ENCODE measurements at places on chromosomes 12 and 14.

- no peak for DNase-seq
Measured at GRCh38 chr12:1855241-1855640, 34.9 kb downstream of the LRTM2 start.

GRCh38 chr14:58296726-58297125 is 1.6 kb upstream of the ARID4A start:
- no peak for DNase-seq

DNA sequence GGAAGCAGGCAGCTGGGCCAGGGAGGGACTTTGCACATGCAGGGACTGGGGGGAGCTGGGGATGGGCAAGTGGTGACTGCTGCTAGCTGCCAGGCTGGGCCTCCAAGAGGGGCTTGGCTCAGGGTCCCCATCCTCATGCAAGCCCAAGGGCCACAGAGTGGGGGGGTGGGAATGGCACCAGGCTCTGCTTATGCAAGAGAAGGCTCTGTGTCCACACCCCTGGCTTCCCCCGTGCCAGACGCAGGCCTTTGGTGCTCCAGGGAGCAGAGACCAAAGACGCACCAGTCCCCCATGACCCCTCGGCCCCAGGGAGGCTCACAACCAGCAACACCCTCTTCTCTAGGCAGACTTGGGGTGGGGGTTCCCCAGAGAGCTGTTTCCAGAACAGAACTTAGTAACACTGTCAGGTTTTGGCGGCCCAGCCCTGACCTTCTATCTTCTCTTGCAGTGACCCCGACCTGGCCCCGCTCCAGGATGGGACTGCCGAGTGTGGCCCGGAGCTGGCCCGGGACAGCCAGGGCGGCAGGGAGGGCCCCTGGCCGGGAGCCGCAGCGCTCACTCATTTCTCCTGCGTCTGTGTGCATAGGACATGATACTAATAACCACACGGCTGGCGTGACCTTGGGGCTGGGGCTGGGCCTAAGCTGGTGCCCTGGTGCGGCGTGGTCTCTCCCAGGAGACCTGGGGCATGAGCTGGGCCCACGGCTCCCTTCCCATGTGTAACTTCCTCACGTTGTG is 14.3 kb downstream of the XRCC3 start:
- DNase-seq = no peak

GRCh38 chr12:128557231-128557630 is 266.5 kb downstream of the SLC15A4 start:
- no peak for DNase-seq

GRCh38 chr14:32003585-32003984 is 73.5 kb upstream of the ARHGAP5 start:
- no peak for DNase-seq

- DNase-seq = no peak
Measured at GRCh38 chr12:116346741-116347140, 69.2 kb upstream of the MED13L start.

DNA sequence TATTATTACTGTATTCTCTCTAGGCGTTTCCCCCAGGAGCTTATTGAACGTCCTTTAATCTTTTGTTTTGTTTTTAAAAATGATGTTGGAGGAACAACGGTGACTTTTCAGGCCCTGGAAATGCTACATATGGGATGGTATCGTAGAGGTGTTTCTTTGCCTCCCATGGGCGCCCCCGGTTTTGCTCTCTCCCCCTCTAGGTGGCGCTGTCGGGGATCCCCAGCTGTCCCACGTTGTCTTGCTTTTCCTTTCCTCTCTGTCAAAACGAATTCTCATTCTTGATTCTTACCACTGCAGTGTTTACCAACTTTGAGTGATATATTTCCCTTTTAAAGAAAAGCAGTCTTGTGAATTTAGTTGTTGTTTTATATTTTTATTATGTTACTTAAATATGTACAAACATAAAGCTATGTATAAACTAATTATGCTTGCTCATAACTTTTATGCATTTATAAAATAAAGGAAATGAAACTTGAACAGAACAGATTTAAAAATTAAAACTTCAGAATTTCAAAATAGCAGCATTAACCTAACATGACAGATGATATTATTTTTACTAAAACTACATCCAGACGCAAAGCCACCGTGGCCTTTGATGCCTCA is 171.9 kb downstream of the RGS6 start:
- peak; percentile 4 for DNase-seq

DNA sequence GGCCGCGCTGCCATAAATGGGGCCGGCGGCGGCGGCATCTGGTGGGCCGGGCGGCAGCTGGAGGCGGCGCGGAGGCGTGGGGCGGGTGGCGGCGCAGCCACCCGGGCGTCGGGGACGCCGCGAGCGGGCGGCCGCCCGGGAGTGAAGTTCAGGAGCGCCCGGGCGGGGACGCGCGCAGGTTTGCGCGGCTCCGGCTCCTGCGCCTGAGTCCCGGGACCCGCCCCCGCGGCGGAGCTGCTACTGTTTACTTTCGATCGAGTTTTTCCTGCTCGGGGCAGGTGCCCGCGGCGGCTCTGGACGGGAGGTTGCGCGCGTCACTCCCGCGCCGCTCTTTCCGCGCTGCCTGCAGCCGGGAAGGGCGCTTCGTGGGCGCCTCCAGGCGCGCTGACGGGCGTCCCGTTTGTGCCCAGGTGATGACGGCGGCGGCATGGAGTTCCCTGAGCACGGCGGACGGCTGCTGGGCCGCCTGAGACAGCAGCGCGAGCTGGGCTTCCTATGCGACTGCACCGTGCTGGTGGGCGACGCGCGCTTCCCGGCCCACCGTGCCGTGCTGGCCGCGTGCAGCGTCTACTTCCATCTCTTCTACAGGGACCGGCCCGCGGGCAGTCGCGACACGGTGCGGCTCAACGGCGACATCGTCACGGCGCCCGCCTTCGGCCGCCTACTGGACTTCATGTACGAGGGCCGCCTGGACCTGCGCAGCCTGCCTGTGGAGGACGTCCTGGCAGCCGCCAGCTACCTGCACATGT is at the start of gene ZBTB42:
ZBTB42 (plus strand) TSS at position 331 of the 749 bp plus-strand sequence; CDS start at position 428, 97 bp downstream.
- peak; percentile 75 for DNase-seq

DNA sequence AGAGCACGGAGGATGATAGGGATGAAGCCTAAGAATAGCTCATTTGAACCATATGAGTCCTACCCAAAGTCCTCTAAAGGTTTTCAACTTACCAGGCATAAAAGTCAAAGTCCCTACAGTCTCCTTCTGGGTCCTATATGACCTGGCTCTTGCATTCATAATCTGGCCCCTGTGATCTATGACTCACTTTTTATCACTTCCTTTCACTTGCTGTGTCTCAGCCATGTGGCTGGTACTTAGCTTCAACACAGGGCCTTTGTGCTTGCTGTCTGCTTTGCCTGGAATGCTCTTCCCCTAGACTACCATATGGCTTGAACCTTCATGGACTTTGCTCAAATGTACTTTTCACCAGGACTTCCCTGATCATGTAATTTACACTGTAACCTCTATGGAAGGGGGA is 137.6 kb upstream of the TMTC1 start:
- DNase-seq = no peak

- no peak for DNase-seq
Measured at GRCh38 chr14:70567791-70568190, 32.7 kb downstream of the MED6 start.

DNA sequence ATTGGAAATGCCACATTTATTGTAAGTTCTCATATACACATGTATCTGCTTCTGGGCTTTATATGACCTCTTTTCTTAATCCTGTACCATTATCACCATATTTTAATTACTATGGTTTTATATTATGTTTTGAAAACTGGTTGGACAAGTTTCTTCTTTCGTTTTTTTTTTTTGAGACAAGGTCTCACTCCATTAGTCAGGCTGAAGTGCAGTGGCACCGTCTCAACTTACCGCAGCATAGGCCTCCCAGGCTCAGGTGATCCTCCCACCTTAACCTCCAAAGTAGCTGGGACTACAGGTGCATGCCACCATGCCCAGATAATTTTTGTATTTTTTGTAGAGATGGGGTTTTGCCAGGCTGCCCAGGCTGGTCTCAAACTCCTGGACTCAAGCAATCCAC is 44.6 kb downstream of the GALNT4 start:
- DNase-seq = no peak

DNA sequence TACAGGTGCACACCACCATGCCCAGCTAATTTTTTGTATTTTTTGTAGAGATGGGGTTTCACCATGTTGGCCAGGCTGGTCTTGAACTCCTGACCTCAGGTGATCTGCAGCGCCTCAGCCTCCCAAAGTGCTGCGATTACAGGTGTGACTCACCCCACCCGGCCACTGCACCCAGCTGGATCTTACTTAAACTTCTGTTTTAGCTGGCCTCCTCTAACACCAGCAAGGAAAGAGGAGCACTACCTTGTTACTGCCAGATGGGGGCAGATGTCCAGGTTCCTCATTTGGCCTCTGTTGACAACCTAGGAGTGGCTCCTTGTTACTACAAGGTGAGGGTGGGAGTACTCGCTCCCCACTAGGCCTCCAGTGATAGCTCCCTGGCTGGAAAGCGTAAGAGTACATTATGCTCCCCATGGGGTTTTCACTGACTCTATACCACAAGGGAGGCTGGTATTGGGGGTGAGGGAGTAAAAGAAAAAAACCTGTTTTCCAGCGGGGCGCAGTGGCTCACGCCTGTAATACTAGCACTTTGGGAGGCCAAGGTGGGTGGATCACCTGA is 13.2 kb upstream of the ARF6 start:
- no peak for DNase-seq

GRCh38 chr12:115452751-115453281 is 768.8 kb upstream of the TBX3 start:
- DNase-seq = no peak

DNA sequence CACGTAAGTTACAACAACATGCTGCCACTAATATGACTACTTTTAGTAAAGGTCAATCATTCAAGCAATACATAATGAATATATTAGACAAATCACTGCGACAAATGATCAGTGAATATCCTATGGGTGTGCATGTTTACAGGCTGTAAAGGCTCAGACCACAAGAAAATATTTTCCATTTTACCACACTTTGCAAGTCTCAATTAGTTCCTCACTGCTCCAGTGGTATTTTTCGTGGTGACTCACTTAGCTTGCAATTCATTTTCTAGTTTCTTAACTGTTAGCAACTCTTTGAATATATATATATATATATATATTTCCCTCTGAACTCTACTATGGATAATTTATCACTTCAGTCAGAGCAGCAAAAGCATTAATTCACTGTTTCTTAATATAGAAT is 96.9 kb downstream of the EML5 start:
- DNase-seq = no peak

GRCh38 chr12:51322452-51322851 is 1.5 kb downstream of the BIN2 start:
- DNase-seq = no peak

GRCh38 chr14:64265222-64265621 is 28.9 kb downstream of the ESR2 start:
- no peak for DNase-seq

DNA sequence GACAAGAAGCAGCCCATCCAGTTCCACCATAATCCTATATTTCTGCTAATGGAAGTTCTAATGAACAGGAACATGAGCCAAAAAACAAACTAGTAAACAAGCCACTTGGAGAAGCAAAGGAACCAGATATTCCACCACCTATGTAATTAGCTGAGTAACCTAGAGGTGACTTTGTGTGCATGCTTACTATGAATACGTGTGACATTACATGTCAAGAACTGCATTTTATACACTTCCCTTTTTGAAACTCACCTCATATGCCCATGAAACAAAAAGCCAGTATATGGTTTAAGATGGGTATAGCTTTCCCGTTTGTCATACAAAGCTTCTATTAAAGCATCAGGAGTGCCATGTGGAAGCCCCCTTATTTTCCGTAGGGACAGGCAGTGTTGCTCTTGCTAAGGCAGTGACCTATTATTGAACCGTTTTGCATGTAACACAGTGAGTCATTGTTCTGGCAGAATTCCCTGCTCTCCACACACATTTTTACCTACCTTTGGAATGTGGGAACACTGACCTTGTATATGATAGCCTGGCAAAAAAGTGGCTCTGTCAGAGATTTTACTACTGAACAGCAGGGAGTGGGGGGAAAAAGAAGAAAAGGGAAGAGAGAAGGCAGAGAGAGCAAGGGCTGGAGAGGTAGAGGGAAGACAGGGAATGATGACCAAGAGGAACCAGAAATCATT is 34.8 kb upstream of the FRMD6 start:
- no peak for DNase-seq

- DNase-seq = no peak
Measured at GRCh38 chr14:57816568-57817284, 49.2 kb downstream of the SLC35F4 start.

DNA sequence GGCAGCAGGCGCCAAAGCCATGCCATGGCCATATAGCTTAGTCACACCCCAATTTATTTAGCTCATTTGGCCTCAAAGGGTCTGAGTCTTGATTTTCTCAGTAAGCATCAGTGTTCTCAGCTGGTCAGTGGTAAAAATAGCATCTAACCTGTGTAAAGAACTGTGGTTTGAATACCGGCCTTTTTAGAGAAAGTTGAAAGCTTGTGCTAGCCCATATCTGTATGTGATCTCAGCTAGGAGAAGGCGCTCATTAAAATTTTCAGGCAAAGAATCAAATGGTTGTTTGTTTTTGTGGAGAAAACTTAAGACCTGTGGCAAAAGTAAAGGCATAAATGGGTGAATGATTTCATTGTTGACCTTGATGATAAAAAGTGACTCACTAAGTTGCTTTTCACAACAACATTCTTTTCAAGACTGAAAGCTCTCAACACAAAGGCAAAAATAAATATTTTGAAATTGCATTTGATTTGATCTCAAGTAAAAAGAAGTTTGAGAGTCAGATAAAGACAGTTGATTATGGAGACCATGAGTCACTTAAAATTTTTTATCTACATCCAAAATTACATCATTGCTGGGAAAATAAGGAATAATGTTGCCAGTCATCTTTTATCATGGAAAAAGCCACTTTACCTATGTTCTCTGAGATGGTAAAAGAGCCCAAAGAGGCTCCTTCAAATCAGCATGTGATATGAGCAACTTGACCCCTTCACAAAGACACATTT is 128.5 kb upstream of the RGS6 start:
- no peak for DNase-seq

DNA sequence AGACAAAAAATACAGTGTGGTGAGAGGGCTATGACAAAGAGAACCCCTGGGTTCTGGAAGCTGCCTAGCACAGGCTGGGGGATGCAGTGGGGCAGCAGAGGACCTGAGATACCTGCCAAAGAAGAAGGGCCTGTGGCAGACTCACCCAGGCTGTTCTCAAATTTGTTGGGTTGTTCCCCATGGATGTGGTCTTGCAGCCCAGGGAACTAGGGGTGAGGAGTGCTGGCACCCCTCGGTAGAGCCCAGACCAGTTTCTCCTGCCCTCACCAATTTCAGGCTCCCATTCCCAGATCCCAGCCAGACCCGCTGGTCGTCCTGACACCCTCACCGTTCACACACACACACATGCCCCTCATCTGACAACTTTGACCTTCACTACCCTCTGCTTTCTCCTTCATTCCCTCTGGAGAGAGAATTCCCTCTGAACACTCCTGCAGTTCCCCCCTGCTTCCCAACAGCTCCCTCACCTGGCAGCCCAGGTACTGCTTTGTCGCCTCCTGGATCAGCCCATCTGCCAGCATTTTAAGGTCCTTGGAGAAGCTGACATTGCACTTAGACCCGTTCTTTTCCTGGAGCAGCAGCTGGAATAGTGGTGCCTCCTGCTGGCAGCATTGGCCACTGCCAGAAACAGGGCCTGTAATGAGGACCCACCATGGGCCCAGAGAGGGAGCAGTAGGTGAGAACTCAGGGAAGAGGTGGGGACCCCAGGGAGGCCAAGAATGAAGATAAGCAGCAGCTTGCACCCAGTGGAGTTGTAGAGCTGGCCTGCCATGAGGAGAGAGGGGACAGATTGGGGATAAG is 5.9 kb upstream of the GDF11 start:
- DNase-seq = no peak

- no peak for DNase-seq
Measured at GRCh38 chr12:116689521-116689920, 48.3 kb downstream of the SPRING1 start.

GRCh38 chr14:50961605-50962221 is 17.4 kb upstream of the PYGL start:
- DNase-seq = no peak
